ENCODE measurements at places on chromosomes 5 and 9.

DNA sequence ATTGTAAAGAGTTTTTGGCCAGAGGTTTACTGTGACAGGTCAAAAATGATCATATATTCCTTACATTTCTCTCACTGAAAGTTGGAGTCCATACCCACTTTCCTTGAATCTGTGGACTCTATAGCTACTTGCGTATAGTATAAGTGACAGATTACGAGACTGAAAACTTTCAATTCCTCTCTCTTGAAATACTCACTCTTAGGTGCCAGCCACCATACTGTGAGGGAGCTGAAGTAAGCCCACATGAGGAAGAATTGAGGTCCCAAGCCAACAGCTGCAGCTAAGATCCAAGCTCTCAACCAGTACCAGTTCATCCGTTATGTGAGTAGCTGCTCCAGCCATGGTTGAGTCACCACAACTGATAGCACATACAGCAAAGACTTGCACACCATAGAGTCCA, 128.1 kb upstream of the FAM174A start:
- peaks cover 2% of the 10 kb centered on the region for H3K4me1 ChIP-seq
- H3K36me3 ChIP-seq, result no peaks in the 10 kb centered on the region
- no peak overlapping the region for H3K27ac ChIP-seq
- no peak for DNase-seq
- H3K4me3 ChIP-seq, result no peak overlapping the region

DNA sequence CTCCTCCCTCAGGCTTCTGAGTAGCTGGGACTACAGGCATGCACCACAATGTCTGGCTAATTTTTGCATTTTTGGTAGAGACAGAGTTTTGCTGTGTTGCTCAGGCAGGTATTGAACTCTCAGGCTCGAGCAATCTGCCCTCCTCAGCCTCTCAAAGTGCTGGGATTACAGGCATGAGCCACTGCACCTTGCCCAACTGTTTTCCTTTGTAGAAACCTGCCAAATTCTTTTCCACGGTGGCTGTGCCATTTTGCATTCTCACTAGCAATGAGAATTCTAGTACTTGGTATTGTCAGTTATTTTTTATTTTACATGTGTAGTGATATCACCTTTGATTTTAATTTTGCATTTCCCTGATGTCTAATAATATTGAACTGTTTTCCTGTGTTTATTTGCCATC, 7.8 kb downstream of the RMI1 start:
- H3K4me3 ChIP-seq, result no peak overlapping the region
- DNase-seq, result no peak
- no peaks in the 10 kb centered on the region for H3K27me3 ChIP-seq
- peaks cover 10% of the 10 kb centered on the region for H3K36me3 ChIP-seq
- peaks cover 15% of the 10 kb centered on the region for H3K4me1 ChIP-seq

DNA sequence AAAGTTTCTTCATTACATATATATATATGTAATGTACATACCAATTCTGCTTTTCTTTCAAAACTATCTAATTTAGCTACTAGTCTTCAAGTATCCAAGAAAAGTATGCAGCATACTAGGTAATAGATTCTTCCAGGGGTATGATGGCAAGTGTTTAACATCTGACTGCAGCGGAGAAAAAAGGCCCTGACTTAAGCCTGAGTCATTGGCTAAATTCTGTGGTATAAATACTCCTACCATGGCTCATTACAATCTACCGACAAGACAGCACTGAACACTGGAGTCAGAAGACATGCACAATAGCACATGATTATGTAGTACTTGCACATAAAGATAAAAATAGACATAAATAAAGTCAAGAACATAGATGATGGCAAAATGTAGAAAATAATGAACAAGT, 439.9 kb downstream of the BRINP1 start:
- no peak overlapping the region for H3K4me3 ChIP-seq
- H3K4me1 ChIP-seq, result no peaks in the 10 kb centered on the region
- DNase-seq, result no peak
- H3K27me3 ChIP-seq, result no peaks in the 10 kb centered on the region

- no peak overlapping the region for H3K4me3 ChIP-seq
- peaks cover 7% of the 10 kb centered on the region for H3K4me1 ChIP-seq
- DNase-seq, result no peak
- no peak overlapping the region for H3K27ac ChIP-seq
Observed at GRCh38 chr5:50829023-50829422, 162.6 kb downstream of the PARP8 start.

DNA sequence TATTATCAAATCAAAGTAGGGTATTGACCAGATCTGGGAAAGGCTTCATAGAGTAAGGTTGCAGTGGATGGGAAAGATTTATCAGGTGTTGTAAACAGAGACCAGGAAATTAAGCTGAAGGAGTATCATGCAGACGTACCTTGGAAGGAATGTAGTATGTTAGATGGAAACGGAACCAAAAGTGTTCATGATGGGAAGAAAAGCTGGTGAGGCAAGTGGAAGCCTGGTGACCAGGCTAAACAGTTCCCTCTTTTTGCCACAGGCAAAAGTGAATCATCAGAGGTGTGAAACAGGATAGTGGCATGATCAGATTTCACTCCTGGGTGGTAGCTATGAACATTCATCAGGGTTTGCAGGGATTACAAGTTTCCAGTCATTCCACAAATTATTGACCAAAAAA, 780.1 kb upstream of the DMAC1 start:
- H3K27ac ChIP-seq, result no peak overlapping the region
- H3K4me1 ChIP-seq, result no peaks in the 10 kb centered on the region
- H3K36me3 ChIP-seq, result no peaks in the 10 kb centered on the region
- H3K27me3 ChIP-seq, result peaks cover 2% of the 10 kb centered on the region
- no peak for DNase-seq

DNA sequence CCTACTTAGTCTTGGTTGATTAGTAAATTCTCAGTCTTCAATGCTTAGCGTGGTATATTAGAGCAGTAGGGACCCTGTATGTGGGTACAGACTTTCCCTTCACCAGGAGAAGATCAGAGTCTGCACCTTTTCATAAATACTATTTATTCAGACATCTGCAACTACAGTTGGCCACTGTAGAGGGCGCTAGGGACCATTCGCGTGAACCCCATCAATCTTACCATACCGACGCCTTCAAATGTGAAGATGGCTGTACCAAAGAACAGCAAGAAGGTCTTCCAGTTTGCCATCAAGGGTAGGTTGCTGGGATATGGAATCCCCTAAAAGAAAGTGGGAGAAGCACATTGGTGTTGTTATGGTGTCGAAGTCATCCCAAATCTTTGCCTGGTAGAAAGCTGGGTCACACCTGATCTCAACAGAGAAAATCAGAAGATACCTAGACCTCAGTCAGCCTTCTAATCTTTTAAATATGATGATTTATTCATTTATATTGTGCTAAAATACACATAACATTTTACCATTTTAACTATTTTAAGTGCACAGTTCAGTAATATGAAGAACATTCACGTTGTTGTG, 19.1 kb downstream of the SLC36A3 start:
- H3K27ac ChIP-seq, result no peak overlapping the region
- H3K36me3 ChIP-seq, result peaks cover 3% of the 10 kb centered on the region
- no peak overlapping the region for H3K4me3 ChIP-seq

Data from memory B cell (primary cell).